ENCODE measurements at places on chromosomes 13 and 19. TPM values are rescaled to one million over a fixed set of nuclear protein-coding genes. Genes with fewer than 3 reads are reported as not detected.

Gene ZNF177
- polyA plus RNA-seq = 0.51 TPM

DNA sequence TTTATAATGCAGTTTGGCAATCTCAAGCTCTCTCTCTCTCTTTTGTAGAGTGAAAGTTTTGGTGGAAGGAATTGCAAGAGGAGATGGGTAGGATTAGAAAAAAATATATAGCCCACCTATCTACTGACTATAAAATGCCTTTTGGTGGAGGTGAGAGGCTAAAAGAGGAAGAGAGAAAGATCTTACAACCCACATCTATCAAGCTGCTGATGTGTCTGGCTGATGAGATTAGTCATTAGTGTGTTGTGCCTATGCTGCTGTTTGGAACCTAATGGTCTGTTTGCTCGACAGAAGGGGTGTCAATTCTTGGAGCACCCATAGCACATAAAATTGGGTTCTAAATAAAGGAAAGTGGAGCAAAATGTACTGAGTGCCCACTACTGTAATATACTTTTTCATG, 411.0 kb downstream of the HS6ST3 start:
- no peak for DNase-seq

DNA sequence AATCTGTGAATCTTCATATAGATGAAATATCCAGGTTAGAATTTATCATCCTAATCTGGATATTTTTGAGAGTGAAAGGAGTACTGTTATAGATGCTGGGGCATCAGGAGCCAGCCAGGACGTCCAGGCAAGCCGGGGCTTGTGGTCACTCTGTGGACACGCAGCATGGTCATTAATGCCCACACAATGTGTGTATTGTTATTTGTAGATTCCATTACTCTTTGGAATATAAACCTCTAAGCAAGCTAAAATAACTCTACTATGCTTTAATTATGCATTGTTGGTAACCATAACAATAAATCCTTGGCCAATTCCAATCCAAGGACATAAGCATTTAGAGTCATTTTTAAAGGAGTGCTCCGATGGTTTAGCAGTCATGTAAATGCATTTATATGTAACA, 137.9 kb downstream of the TM9SF2 start:
- DNase-seq = no peak

- peak; percentile 33 for DNase-seq
Measured at GRCh38 chr13:46170687-46171086, 11.3 kb downstream of the LCP1 start.

DNA sequence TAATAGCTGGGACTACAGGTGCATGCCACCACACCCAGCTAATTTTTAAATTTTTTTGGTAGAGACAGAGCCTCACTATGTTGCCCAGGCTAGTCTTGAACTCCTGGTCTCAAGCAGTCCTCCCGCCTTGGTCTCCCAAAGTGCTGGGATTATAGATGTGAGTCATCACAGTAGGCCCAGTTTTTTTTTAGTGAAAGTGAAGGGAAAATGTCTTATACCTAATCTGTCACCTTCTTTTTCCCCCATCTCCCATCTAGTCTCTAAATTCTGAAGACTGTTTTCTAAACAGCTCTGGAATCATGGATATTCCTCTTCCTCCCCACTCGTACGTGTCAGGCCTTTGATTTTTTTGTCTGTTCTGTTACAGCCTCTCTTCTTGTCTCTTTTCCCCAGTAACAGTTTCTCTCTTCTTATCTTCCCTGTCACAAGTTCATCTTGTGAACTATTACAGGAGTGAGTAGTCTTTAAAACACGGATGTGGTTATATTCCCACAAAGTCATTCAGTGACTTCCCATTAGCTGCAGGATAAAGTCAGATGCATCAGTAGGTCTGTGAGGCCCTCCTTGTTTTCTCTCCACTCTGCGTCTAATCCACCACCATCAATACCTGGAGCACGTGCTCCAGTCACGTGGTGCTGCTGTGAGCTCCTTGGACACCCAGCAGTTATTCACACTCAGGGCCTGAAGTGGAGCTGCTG, 2.9 kb downstream of the CDC16 start:
- no peak for DNase-seq

DNA sequence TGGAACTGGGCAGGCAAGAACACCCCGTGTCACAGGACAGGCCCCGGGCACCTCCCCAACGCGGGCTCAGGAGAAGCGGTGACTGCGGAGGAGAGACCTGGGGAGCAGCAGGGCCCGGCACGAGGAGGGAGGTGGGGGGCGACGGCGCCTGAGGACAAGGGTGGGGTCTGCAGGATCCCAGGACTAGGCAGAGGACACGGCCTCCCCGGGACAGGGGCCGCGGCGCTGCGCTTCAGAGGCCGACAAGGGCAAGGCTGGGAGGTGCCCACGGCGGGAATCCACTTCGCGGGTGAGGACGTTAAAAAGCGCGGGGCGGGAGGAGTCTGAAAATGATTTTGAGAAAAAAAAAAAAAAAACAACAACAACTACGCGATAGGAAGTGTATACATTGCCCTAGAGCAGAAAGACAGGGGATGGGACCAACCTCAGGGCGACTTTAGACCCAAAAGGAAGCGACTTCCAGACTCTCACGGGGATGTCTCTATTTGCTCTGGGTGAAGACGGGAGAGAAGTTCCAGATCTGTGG, 44.9 kb downstream of the ZNF611 start:
- DNase-seq = no peak

GRCh38 chr13:60121337-60121687, 42.4 kb downstream of the DIAPH3 start:
- DNase-seq = no peak

Gene CEACAM1
- polyA plus RNA-seq = 0.09 TPM

Gene PRTN3
- not detected for polyA plus RNA-seq

Gene SOX1
- not detected for polyA plus RNA-seq

Gene CEBPA
- polyA plus RNA-seq = 17.9 TPM

Gene CXCL17
- not detected for polyA plus RNA-seq

Gene ZNF616
- 0.46 TPM for polyA plus RNA-seq
